ENCODE measurements at places on chromosomes 7 and 10.
A peak's percentile ranks its signal among the peaks of the same experiment; 100 is the strongest.

DNA sequence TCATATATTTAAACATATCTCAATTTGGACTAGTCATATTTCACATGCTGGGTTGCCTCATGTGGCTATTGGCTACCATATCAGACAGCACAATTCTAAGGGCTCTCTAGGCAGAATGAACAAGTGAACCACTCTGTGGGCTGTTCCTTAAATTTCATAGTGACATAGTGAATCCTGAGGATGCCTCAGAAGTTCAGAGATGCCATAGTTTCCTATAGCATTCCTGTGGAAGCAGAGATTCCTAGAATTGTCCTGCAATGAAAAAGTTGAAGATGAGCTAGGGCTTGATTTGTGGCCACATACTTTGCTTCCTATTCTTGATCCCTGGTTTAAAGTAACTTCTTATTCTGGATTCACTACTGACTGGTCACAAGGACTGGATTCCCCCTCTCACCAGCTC, 35.6 kb downstream of the MKX start:
- no peak for DNase-seq

- peak; percentile 82 for DNase-seq
Measured at GRCh38 chr10:3192856-3193635, 20.5 kb upstream of the PITRM1 start.

DNA sequence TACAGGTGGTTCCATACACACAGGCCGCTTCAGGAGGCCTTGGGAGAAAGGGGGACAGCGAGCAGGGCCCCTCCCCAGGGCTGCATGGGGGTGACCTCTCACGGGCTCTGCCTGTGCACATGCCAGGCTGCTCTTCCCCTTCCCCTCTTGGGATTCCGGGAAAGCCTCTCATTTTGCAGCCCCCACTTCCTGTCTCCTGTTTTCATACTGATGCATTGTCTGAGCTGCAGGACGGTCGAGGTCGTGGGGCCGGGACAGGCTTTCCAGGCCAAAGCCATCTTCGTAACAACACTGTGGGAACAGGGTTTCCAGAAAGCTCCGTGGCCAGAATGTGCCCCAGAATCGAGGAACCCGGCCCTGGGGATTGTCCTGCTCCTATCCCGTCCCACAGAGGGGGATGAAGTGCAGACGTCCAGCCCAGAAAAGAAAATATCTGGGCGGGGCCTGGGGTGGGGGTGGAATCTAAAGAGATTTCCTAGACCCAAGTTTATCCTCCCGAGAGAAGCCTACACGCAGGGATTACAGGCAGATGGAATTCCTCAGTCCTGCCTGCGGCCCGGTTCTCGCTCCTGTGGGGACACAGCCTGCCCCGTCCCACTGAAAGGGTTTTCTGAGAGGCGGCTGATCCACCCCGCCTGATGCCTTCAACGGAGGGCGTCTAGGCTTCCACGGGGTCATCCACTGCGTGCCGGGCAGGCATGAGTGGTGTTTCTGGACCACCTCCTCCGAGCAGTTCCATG, 29.5 kb upstream of the DNAAF5 start:
- DNase-seq: peak; percentile 28

DNA sequence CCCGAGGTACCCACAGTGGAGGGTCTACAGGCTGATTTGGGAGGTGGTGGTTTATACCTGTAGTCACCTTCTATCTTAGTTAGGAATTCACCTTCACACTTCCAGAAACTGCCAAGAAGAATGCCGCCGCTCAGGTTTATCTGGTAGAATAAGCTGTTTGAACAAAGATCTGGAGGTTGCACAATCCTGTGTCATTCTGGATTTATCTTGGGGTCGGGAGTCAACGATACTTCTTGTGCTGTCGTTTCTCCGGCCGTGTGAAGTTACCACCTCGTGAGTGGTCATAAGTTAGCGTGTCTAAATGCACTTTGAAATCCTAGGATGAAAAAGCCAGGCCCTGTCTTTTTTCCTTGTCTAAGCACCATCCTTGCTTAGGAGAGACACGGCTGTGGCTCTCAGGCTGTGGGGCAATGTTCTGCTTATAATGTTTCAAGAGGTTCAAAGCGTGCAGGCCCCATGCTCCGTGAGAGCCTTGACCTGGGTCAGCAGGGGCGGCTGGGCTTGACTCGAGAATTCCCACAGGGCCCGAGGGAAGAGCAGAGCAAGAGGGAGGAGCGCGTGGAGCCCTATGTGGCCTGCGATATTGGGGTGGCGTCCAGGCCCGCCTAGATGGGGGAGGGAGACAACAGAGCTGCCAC, 35.5 kb downstream of the GRIFIN start:
- DNase-seq: no peak

DNA sequence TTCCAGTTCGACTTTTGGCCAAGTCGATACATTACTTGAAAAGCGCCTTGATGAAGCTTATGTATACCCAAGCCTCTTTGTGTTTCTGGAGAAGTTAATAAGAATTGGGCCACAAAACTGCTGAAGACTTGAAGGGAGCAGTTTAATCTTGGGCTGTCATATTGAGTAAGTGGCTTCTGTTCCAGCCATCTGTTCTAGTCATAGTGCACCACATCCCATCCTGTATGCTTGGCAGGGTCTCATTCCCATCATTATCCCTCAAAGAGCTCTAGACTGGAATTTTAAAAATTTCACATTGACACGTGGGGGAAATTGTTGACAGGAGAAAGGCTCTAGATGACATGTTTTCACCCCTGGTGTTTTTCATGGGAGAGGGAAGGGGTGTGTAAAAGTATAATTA, 196.6 kb upstream of the PLPP4 start:
- DNase-seq: no peak

DNA sequence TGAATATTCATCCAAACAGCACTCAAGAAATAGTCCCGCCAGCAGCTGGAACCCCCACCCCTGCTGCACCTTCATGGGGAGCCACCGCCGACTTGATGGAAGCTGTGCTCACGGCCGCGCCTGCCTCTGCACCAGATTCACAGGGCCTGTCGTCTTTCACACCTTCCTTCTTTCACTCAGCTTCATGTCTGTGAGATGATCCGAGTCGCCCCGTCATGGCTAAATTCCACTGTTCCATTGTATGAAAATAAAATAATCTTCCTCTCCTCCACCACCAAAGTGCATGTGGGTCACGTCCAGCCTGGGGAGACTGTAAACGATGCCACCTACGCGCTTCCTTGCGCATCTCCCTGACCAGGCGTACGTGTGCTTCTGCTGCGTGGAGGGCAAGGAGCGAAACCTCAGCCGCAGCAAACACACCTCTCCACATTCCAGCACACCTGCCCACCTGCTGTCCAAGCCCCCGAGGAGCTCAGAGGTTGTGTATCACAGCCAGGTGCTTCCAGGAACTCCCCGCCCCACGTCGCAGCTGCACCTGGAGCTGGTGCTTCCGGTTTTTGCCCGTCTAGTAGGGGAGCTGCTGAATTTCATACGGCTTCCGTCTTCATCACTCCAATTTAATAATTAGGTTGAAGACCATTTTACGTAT, 137.0 kb downstream of the PTPRN2 start:
- DNase-seq: no peak

GRCh38 chr7:2214636-2215035, 18.1 kb downstream of the MAD1L1 start:
- DNase-seq: peak; percentile 65

DNA sequence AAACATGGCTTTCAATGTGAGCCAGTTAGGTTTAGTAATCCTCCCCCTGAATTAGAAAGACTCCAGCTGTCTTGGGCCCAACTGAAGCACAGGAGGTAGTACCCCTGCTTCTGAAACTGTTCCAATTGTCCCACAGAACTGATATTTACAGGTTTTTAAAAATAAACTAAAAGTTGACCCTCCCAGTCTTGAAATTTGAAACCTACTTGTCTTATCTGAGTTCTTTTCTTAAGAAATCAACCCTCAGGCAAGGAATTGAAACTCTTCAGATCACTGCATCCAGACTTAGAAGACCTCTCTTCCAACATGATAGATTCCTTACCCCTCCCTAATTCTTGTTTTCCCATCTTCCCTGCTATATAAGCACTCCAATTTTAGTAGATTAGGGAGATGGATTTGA, 13.3 kb upstream of the ARHGAP21 start:
- no peak for DNase-seq

- DNase-seq: no peak
Measured at GRCh38 chr7:121054925-121055324, 66.4 kb downstream of the CPED1 start.

DNA sequence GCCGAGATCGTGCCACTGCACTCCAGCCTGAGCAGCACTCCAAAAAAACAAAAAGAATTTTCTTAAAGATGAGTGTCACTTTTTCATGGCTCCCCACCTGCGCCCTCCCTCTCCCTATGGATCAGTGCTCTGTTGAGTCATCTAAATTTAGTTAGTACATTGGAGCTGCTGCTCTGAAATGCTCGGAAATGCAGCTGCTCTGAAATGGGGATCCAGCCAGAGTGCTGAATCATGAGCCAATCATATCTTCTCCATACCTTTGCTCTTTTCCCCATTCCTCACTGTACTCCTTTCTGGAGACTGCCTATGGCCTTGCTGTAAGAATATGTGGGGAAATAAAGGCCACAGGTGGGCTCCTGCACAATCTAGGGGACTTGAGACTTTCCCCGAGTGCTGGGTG, 188.8 kb downstream of the ZNF438 start:
- DNase-seq: no peak

DNA sequence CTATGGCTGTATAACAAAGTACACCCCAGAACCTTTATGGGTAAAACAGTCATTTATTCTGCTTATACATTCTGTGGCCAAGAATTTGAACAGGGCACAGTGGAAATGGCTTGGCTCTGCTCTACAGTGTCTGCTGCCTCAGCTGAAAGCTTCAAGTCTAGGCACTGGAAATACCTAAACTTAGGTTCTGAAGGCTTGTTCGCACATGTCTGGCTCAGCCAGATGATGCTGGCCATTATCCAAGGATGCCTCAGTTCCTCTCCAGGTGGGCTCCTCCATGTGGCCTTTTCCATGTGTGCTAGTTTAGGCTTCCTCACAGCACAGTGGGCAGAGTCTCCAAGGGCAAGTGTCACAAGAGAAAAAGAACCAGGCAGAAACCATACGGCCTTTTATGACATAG, 76.8 kb downstream of the RALA start:
- DNase-seq: no peak

- no peak for DNase-seq
Measured at GRCh38 chr10:51759896-51760534, 60.6 kb upstream of the CSTF2T start.

- DNase-seq: no peak
Measured at GRCh38 chr10:75352650-75353049, 48.9 kb downstream of the ZNF503 start.

DNA sequence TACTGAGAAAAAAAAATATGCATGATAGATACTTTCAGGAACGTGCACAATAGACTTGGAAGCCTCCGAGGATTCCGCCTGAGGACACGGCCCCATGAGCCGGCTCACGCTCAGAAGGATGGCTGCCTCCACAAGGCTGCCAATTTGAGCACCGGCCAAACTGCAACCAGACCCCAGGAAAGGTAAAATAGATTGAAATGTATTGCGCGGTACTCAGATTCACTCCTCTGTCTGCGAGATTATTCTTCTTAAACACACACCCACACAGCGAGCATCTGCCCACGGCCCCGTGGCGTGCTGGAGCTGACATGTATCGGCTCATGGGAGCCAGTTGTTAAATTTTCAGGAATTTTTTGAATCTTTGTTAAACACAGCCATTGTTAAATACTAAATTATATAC, 653.2 kb upstream of the MKI67 start:
- no peak for DNase-seq

GRCh38 chr7:24388212-24388611, 104.2 kb downstream of the NPY start:
- DNase-seq: no peak

GRCh38 chr7:92955081-92955480, 118.7 kb upstream of the CDK6 start:
- DNase-seq: no peak

- DNase-seq: no peak
Measured at GRCh38 chr7:37247861-37248260, 200.8 kb downstream of the ELMO1 start.

- DNase-seq: no peak
Measured at GRCh38 chr10:43126759-43127424, 11.4 kb upstream of the CSGALNACT2 start.

DNA sequence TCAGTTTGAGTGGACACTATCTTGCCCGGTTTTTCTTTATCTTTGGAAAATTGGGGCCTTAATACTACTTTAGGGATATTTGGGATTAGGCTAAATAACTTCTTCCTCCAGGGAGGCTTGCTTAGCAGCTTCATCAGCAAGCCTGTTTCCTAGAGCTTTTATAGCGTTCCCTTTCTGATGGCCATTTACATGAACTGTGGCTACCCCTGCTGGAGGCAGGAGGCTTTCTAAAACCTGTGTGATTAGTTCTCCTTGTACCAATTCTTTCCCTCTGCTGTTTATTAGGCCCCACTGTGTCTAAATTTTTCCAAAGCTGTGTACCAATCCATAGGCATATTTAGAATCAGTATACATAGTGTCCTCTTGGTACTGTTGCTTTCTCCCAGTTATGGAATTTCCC, 61.7 kb upstream of the CNTNAP2 start:
- DNase-seq: no peak

DNA sequence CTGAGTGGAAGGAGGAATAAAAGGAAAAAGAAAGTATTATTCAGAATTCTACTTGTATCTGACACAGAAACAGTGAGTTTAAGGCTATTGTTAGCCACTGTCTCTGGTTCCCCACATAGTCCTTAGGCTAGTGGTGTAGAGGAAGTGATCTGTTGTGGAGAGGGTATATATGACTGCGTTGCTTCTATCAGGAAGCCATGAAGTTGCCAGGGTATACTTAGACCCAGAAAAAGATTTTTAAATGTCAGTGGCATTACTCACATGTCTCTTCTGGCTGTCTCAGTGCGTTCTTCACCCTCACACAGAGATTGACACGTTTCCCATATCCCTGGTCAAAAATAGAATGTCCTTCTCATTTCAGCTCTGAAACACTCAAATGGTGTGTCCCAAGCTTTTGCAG, 72.7 kb downstream of the SEM1 start:
- DNase-seq: no peak

DNA sequence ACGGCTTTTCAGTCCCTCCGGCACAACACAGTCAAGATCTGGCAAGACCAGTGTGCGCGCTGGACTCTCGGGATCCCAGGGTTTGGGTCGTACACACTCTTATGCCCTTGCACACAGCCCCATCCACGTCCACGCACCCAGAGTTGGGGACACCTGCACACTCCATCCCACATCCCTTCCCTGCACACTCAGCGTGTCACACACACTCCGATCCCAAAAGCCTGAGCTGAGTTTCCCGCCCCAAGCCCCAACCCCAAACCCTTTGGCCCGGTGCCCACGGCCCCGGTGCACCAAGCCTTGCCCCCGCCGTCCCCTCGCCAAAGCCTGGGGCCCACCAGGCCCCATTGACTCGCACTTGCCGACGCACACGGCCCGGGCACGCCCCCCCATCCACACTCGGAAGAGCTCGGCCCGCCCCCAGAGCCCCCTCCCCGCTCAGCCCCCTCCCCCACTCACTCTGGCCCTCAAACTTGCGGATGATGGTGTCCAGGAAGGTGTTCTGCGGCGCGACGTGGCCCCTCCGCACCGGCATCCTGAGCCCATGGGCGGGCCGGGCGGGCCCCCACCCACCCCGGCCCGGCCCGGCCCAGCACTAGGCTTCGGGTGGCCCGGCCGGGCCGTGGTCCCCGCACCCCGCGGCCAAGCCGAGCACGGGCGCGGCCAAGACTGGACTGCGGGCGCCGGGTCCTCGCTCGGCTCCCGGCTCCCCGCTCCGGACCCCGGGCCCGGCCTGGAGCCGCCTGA, 567 bp downstream of the KCNH2 start:
- DNase-seq: no peak

- no peak for DNase-seq
Measured at GRCh38 chr10:100265821-100266485, 1.5 kb downstream of the CWF19L1 start.
